ENCODE measurements at places on chromosomes 7 and 10. TPM values are rescaled to one million over a fixed set of nuclear protein-coding genes. Genes with fewer than 3 reads are reported as not detected.

Gene CPVL
- total RNA-seq, result 21.0 TPM

DNA sequence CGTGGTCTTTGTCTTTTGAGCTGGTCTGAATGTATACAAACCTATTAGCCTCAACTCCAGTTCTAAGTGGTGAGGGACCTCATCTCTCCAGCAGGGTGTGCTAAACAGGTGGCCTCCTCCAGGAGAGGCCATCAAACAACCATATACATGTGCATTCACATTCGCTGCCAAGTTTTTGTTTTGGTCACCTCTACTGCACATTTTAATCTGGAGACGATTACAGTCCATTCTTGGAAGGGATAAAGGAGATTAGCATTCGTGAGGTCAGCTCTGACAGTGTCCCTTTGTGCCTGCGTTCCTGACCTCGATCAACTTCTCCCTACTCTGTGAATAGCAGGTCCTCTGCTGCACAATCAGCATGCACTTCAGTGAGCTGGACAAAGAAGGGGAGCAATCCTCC lies 60.8 kb downstream of the RHOBTB1 start:
- no peak overlapping the region for H3K4me3 ChIP-seq
- peaks cover 6% of the 10 kb centered on the region for H3K36me3 ChIP-seq
- no peak for DNase-seq

DNA sequence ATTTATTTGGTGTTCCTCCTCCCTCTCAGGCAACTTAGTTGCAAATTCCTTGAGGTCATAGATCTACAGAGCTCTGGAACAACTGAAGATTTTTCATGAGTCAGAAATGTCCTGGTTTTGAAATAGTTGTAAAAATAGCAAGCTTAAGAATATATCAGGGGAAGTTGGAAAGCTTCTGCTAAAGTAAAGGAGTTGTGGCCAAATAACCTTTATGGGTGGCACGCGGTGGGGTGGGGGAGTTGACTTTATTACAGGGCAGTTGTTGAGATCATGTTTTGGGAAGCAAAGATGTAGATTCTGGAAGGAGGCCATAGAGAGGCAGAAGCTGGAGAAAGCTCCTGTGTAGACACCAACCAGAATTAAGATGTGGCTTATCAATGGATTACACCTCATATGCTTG lies 326.0 kb upstream of the MTPN start:
- no peaks in the 10 kb centered on the region for H3K4me1 ChIP-seq
- no peaks in the 10 kb centered on the region for H3K36me3 ChIP-seq
- no peak for DNase-seq
- no peaks in the 10 kb centered on the region for H3K27me3 ChIP-seq
- no peak overlapping the region for H3K27ac ChIP-seq

DNA sequence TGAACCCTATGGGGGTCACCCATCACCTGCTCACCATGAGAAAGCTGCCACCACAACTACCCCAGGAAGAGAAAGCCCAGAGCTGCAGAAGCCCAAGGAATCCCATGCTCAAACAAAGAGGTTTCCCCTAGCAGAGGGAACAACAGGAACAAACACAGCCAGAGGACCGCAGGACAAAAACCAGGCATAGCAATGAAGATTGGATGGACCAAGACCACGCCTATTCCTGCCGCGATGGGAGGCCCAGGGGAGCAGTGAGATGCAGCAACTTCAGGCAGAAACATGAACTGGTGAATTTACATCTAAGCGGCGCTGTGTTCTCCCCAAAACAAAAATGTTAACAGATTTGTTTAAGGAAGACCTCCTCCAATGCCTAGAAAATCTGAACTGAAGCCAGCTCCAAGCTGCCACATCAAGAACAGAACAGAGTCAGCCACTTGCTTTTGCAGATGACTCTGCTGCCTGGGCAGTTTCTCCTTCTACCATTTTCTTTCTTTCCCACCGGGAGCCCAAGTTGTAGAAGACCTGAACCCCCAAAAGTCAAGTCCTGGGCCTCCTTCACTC lies 134.2 kb upstream of the NEBL start:
- DNase-seq, result no peak
- H3K4me3 ChIP-seq, result no peak overlapping the region
- no peak overlapping the region for H3K27ac ChIP-seq
- H3K27me3 ChIP-seq, result no peaks in the 10 kb centered on the region
- H3K36me3 ChIP-seq, result no peaks in the 10 kb centered on the region
- H3K4me1 ChIP-seq, result no peaks in the 10 kb centered on the region

Data from thoracic aorta (tissue), 2 donors.